Amygdala (tissue), 56 donors: ENCODE measurements at places on chromosomes 7 and 10.

GRCh38 chr7:3238525-3239210 lies 62.4 kb upstream of the SDK1 start:
- DNase-seq: no peak

DNA sequence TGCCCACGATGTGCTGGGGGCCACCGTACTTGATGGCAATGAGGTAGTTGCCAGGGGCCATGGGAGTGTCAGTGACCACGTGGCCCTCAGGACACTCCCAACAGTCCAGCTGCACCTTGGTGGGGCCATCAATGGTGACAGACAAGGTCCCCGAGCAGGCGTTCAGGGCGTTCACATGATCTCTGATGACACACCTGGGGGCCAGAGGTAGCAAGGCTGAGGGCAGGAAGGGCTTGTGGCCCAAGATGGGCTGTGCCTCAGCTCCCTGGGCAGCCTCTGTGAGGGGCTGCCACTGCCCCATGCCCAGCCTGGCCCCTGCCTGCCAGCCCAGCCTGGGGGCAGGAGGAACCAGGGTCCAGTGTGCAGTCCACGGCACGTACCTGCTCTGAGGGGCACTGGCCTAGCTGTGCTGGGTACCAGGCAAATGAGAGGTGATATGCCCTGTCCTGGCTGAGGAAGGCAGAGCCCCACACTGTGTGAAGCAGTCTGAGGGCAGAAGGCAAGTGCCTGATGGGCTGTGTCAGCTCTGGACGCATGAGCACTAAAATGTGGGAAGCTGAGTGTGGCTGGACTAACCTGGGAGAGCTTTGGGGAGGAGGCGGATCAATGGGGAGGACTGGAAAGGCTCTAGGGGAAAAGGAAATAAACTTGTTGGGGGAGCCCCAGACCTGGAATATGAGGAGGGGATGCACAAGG lies 3.5 kb upstream of the KCP start:
- DNase-seq: no peak

GRCh38 chr7:95190515-95190914 lies 133.8 kb downstream of the PON1 start:
- no peak for DNase-seq

GRCh38 chr10:102393411-102394078 lies 2.0 kb upstream of the NFKB2 start:
- DNase-seq: no peak

DNA sequence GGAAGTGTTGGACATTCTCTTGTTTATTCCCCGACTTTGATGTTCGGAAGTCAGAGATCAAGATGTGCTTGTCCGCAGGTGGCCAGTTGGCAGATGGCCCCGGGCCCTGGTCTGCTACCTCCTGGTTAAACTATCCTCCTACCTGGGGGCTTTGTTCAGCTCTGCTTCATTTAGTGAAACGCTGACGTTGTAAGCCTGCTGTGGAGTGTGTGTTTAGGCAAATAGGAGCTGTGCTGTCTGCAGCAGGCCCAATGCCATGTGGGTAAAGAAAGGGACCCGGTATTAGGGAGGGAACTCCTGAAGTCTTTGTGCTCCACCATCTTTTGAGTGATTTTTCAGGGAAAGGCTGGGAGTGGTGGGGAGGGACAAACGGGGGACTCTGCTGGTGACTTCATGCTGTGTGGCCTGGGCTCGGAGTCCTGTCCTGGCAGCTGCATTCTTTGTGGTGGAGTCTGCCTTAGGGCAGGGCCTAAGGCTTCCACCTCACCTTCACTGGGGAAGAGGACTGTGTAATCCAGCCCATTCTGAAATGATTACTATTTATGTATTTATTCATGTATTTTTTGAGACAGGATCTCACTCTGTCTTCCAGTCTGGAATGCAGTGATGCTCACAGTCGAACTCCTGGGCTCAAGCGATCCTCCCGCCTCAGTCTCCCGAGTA lies 171.1 kb upstream of the KLF6 start:
- DNase-seq: no peak

DNA sequence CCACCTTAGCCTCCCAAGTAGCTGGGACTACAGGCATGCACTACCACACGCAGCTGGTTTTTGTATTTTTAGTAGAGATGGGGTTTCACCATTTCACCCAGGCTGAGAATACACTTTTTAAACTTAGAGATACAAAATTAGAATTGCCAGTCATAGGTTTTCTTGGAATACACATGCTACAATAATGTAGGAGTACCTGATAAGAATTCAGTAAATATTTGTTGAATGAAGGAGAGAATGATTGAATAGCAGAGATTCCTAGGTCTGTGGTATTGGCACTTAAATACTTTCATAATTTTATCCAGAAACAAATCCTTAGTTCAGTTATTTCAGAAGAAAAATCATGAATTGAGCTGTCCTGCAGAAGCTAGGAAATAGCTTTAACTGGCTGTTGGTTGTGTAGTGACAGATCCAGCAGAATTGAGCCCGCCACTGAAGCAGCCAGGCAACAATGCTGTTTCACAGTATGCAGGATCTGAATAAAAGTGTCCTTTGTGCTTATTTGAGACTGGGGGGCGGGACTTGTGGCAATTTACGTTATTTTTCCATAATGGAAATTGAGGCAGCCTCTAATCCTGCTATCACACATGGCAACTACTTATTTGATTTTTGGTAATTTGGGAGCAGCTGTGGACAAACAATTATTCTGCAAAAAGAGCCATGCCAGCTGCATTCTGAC lies 31.5 kb downstream of the NRF1 start:
- DNase-seq: no peak

- DNase-seq: no peak
These were observed 181.3 kb downstream of the PPP1R9A start for GRCh38 chr7:95088536-95089215.

GRCh38 chr10:35336084-35336831 lies at the start of gene CCNY:
Gene CCNY (plus strand): TSS chr10:35336509. CDS start chr10:35337054, 545 bp downstream.
- DNase-seq: peak; percentile 65

GRCh38 chr10:58651040-58651439 lies 138.4 kb downstream of the BICC1 start:
- no peak for DNase-seq

DNA sequence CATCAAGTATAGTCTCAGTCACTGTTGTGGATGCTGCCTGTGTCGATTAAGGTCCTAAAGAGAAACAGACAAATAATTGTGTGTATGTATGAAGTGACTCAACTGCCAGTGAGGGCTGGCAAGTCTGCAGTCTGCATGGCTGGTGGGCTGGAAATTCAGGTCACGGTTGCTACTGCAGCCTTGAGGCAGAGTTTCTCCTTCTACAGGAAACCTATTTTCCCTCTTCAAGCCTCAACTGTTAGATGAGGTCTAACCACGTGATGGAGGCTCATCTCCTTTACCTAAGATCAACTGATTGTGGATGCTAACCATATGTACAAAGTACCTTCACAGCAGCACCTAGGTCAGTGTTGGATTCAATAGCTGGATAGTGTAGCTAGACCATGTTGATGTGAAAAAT lies 29.9 kb downstream of the MBL2 start:
- no peak for DNase-seq

DNA sequence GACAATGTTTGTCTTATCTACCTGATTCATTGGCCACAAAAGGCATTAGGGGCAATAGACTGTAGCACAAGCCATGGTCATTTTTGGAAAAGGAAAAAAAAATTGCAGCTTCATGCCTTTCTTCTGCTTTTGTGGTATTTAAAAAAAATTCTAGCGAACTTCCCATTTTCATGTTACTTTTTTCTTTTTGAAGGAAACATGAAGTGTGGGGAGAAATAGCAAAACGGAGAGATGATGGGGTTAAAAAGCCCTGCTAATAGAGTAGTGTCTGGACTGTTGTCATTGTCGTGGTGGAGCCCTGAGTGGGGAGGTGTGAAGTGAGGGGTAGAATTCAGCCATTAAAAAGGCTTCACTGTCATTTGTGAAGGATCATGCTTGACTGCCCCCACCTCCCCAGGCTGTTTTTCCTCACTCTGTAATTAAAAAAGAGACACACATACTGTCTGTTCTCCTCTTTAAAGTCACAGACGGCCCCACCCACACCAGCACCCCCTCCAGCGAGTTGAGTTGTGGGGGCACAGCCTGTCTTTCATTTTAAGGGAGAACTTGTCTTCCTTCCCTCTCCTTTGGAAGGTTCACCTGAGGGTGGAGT lies 272.4 kb downstream of the CREB5 start:
- no peak for DNase-seq

DNA sequence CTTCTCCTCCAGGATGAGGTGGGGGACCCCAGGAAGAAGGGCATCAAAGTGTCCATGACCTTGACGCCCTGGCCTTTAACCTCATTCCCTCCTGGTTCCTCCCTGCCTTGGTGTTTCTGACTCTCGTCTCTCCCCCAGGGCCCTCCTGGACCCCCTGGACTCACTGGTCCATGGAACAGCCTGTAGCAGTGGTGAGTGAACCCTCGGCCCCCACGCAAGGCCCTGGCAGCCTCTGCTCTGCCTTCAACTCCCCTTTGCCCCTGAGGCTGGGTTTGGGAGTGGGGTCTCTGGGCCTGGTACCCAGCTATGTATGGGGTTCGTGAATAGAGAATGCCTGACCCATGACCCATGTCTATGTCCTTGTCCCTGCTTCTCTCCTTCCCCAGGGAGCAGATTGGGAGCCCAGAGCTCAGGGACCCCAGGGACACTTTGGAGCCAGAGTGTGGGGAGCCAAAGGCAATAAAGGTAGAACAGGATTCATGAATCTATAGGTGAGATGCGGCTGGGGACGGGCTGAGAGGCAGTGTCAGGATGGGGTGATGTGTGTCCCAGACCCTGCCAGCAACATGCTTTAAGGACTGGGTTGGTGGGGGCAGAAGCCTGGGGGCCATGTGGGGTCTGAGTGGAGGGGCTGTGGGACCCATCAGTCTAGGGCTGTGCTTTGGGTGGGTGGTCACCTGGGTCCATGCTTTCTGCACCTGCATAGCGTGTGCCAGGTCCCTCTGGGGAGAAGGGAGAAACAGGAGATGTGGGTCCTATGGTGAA lies 18.4 kb upstream of the VOPP1 start:
- DNase-seq: no peak
